ENCODE measurements at places on chromosomes 4 and X.

- no peak for DNase-seq
Observed at GRCh38 chrX:153408221-153408721, 3.0 kb upstream of the ZFP92 start.

GRCh38 chr4:82230306-82230705, 143.5 kb downstream of the HNRNPD start:
- no peak for DNase-seq

GRCh38 chrX:42752730-42753129, 25.2 kb downstream of the PPP1R2C start:
- DNase-seq, result no peak

- no peak for DNase-seq
Observed at GRCh38 chrX:1589356-1590130, 1.9 kb upstream of the AKAP17A start.

- DNase-seq, result no peak
Observed at GRCh38 chr4:145497199-145498149, 15.8 kb downstream of the SMAD1 start.

DNA sequence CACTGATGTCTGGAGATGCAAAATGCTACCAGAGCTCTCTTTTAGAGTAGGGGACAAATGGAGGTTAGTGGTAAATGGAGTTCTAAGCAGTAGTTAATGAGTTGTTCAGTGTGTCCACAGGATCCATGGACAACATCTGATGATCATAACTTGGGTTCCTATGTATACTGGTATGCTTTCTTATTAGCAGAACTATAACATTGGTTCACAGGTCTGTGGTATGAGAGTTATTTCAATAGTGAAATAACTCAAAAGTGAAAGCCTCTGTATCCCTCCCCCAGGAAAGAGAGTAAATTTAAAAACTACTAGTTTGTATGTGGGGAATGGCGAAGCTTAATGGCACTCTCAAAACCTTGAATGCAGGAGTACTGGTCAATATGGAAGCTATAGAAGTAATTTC, 363.5 kb upstream of the EMCN start:
- no peak for DNase-seq

- peak; percentile 18 for DNase-seq
Observed at GRCh38 chrX:56978172-56978571, 17.2 kb downstream of the SPIN3 start.

- no peak for DNase-seq
Observed at GRCh38 chr4:84110040-84110439, 389.1 kb downstream of the NKX6-1 start.

- DNase-seq, result peak; percentile 43
Observed at GRCh38 chr4:75512386-75513211, 1.6 kb downstream of the RCHY1 start.

DNA sequence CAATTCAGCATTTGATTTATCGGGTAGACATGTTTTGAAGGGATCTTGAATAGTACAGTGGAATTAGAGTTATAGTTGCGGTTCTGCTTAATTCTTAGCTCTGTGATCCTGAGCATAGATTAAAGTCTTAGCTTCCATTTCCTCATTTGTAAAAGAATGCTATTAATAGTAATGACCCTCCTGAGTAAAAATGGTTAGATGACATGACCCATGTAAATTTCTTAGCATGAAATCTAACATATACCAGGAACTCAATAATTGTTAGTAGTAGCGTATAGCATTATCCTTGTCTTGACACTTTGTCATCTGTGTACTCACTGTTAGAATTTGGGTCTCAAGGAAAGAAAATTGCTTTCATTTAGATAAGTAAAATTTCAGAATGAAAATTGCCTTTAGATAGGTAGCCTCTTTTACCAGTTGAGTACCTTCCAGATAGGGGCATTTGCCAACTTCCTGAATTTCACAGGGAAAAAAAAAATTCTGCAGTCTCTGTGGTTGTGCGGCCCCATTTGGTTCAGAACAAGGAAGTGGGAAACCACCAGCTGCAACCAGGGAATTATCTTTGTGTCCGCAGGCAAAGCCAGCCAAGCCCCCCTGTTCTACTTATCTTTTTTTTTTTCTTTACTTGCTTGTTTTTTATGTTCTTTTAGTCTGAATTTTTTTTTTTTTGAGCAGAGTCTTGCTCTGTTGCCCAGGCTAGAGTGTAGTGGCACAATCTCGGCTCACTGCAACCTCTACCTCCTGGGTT, 86.9 kb downstream of the TMEM164 start:
- no peak for DNase-seq

DNA sequence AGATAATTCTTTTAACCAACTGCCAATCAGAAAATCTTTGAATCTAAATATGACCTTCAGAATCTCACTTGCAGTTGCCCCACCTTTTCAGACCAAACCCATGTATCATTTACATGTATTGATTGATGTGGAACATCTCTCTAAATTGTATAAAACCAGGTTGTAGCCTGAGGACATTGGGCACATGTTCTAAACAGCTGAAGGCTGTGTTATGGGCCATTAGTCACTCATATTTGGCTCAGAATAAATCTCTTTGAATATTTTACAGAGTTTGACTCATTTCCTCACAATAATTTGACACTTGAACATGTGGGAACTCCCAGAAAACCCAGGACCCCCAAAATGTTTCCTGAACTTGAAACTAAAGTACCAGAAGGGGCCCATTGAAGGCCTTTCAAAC, 58.7 kb downstream of the UGT2B10 start:
- no peak for DNase-seq

GRCh38 chrX:47854474-47854873, 17.8 kb downstream of the ZNF81 start:
- peak; percentile 4 for DNase-seq

DNA sequence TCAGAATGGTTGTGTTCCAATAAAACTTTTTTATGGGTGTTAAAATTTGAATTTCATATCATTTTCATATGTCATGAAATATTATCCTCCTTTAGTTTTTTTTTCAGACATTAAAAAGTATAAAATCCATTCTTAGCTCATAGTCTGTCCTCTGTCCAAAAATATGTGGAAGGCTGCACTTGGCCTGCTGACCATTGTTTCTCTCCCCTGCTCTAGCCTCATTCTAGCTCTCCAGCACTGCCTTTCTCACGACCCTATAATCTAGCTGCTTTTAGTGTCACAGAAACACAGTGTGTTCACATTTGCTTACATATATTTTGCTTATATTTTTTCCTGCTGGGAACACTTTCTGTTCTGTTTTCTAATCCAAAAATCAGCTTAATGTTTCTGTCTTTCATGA, 165.0 kb upstream of the ANK2 start:
- DNase-seq, result no peak

DNA sequence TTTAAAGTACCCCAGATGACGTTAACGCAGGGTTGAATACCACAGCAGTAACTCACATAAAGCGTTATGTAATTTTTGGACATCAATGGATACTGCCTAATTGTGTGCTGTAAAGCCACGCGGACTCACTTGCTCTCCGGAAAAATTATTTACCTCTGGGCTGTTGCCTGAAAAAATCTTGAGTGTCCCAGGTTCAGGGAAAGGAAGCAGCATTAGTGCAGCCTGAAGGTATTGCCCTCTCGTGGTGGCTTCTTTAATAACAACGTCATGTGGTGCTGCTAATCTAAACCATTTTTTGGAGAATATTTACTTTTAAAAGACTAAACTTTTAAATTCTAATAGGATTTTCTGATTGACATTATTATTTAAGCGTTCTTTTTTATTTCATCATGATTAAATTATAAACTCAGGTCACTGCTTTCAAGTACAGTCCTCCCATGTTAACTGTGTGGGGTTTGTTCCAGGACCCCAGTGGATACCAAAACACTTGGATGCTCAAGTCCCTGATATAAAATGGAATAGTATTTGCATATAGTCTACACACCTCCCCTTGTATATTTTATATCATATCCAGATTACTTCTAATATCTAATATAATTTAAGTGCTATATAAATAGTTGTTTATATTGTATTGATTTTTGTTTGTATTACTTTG, 384.8 kb downstream of the FAM133A start:
- no peak for DNase-seq

DNA sequence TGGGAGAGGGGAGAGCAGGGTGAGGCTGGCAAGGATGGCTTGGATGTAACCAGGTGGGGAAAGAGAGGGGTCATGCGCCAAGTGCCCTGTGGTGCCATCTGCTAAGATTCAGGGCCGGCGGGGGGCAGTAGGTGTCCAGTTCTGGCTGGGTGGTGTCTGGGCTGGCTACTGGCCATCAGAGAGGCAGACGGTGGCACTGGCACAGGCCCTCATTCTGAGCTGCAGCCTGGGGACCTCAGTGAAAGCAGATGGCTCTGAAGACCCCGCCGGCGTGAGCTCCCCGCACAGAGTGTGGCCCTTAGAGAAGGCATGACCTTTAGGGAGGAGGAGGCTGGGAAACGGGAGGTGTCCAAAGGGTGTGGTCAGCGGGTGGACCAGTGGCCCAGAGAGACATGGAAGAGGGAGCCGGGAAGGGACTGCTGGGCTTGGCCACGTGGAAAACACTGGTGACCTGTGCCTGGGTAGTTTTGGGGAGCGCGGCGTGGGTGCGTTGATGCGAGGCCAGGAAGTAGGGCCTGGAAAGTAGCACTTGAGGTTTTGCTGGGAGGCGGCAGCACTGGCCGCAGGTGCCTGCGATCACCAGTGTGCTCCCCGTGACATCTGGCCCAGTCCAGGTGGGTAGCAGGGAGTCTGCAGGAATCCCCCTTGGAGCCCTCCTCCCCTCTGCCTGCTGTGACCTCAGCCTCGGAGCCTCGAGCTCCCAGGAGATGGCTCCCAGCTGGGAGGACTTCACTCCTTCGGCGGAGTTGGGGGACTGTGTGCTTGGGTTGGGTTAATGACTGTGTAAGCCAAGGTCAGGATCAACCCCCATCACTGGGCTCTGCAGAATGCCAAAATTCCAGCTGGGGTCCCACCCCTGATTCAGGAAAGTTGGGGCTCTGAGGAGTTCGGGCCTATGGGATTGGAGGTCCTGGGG, 9.3 kb upstream of the SH3TC1 start:
- DNase-seq, result no peak

Measured in fibroblast of skin of back (primary cell).